ENCODE measurements at places on chromosomes 7 and 10. TPM values are rescaled to one million over a fixed set of nuclear protein-coding genes. Genes with fewer than 3 reads are reported as not detected.

DNA sequence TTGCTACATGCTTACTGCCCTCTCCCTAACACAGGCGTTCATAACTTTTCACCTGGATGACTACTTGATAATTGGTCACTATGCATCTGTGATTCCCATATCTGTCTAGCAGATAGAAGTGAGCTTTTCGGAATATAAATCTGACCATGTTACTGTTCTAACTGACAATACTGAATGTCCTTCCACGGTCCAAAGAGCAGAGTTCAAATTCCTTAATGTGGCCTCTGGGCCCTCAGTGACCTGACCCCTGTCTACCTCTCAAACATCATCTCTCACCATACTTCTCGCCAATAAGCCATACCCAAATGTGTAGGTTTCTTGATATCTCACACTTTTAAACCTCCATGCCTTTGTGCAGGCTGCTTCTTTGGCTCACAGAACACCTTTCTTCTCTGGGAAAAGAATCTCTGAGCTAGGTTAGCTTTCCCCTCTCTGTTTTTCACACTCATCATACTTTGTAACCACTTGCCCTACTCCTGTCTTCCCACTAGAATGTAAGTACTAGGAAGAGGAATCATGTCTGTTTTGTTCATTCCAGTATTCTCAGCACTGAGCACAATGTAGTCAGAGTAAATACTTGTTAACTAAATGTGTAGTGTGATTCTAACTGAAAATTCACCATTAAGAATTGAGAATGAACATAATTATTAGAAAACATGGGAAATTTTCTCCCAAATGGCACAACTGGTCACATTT, 39.2 kb upstream of the LRRC17 start:
- ATAC-seq, result no peak

DNA sequence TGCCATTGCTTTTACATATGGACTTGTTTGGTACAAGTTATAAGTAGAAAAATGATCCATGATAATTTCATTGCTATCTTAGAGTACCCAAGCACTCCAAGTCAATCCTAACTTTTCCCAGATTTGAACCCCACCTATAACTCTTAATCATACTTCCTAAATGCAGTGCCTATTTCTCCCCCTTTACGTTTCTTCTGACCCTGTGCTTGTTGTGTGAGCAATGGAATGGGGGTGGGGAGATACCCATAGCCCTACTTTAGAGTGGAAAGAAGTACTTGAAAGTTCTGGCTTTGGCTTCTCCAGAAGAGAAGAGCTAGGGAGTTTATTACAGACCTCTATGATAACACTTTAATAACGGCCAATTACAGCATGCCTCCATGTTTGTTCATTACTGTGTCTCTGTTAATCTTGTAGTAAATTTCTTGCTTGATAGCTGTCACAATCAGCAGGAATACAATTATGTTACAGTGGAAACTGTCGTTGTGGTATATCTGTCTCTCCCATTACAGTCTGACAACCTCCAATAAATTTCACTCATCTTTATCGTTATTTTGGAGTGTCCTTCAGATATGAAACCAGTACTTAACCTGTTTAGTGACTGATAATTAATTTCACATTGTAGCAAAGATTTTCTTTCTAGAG, 34.0 kb downstream of the CNPY1 start:
- ATAC-seq, result no peak

- ATAC-seq, result no peak
Measured at GRCh38 chr7:87473986-87474385, 1.5 kb downstream of the ABCB4 start.

Gene GARS1
- total RNA-seq, result 46.6 TPM

DNA sequence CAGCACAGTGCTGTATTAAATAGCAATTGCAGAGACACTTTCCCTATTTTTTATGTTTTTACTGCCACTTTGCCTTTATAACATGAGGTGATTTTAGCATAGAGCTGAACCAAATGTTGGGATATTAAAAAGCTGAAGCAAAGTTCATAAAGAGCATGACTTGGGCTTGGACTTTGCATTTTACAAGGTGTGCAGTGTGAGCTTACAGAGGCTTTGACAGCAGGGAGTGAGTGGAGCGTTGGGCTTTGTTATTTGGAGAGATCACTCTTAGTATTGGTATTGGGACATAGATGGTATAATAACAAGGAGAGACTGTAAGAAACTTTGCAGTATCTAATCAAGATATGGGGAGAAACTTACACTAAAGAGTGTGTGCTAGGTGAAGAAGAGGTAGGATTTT, 449.1 kb downstream of the AUTS2 start:
- ATAC-seq, result no peak

GRCh38 chr10:51759896-51760534, 60.6 kb upstream of the CSTF2T start:
- ATAC-seq, result no peak

Gene TLX1
- not detected for total RNA-seq

- no peak for ATAC-seq
Measured at GRCh38 chr7:140992422-140992821, 22.3 kb downstream of the MRPS33 start.

DNA sequence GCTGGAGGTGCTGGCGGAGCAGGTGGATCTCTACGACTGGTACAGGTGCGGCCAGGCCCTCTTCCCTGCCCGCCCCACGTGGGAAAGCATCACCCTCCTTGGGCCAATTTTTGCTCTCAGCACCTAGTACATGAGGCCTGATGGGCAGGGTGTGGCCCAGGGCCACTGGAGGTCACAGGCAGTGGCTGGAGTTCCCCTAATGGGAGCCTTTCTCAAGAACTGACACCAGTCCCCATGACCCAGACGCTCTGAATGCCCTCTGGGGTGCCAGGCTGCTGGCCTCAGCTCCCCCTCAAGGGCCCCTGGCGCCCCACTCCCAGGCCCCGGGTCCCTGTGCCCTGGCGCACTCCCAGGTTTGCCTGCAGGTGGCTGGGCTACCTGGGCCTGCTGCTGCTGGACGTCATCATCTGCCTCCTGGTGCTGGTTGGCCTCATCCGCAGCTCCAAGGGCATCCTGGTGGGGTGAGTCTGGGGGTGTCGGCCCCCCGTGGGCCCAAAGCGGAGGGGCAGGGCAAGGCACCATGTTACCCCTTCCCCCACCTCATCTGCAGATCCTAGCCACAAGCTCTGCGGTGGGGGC, 15.9 kb downstream of the TTYH3 start:
- no peak for ATAC-seq

DNA sequence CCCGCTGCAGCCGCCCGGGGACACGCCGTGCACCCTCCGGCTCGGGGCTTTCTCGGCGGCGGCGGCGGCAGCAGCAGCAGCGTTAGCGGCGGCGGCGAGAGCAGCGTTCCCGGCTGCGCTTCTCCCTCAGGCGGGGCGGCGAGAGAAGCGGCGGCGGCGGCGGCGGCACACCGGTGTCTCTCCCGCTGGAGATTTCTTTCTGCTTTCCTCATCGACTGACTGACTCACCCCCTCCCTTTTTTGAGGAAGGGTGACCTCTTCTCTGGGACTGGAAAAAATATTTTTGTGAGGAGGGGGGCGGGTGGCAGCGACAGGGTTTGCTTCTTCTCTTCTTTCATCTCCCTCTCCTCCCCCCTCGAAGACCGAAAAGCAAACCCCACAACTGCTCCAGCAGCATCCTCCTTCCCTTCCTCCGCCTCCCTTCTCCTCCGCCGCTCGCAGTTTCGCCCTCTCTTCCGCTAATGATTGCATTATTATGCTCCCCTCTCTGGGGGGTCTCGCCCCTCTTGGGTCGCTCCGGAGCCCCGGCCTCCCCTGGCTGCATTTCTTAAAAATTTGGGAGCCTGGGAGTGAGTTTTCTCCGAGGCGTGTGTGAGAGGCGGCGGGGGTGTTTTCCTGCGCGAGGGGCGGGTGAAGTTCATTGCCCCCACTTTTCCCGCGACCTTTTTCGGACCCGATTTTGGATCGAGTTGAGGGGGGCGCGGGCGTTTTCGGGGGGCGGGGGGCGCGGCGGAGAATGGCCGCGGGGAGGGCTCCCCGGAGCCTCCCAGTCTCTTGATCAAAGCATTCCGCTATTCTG, 411 bp downstream of the AUTS2 start:
- peak; percentile 7 for ATAC-seq

- ATAC-seq, result no peak
Measured at GRCh38 chr7:44534087-44534486, 7.0 kb downstream of the NPC1L1 start.

DNA sequence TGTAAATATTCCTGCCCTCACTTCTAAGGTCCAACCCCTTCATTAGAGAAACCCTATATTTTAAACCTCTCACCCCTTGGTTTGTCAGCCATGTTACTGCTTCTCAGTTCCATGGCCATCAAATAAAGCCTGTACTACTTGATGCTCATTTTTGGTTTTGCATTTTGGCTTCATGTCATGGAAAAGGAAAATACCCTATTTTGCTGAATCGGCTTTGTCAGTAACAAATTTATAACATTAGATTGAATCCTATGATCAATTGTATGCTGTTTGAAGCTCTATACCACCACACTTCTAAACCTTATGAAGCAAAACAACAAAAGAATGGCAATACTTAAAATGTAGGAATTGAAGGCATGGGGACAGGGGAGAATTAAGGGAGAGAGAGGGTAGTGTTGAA, 333.1 kb downstream of the ETV1 start:
- ATAC-seq, result no peak

Gene ATG9B
- total RNA-seq, result not detected

Gene CRHR2
- 0.47 TPM for total RNA-seq

- no peak for ATAC-seq
Measured at GRCh38 chr10:12587451-12587888, 238.1 kb downstream of the CAMK1D start.

Gene SDK1
- total RNA-seq, result 9.4 TPM

- ATAC-seq, result no peak
Measured at GRCh38 chr10:1577373-1577770, 160.0 kb downstream of the ADARB2 start.

Measured in gastroesophageal sphincter (tissue), 4 donors.